ENCODE measurements at places on chromosomes 12 and 14.
A peak's percentile ranks its signal among the peaks of the same experiment; 100 is the strongest.

GRCh38 chr12:41074473-41074769 is 113.7 kb upstream of the PDZRN4 start:
- no peak for DNase-seq

DNA sequence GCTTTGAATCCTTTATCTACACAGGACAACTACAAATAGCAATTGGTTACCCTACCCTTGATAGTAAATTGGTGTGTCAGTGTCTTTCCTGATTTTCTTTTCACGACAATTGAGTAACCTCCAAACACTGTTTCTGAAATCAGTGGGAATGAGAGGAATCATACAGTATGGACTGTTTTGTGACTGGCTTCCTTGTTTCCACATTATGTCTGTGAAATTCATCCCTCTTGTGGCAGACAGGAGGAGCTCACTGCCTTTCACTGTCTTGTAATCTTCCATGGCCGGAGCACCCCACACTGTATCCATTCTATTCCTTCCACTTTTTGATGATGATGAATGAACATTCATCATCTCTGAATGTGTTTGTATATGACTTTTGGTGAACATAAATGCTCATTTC is 164.0 kb upstream of the PZP start:
- no peak for DNase-seq

DNA sequence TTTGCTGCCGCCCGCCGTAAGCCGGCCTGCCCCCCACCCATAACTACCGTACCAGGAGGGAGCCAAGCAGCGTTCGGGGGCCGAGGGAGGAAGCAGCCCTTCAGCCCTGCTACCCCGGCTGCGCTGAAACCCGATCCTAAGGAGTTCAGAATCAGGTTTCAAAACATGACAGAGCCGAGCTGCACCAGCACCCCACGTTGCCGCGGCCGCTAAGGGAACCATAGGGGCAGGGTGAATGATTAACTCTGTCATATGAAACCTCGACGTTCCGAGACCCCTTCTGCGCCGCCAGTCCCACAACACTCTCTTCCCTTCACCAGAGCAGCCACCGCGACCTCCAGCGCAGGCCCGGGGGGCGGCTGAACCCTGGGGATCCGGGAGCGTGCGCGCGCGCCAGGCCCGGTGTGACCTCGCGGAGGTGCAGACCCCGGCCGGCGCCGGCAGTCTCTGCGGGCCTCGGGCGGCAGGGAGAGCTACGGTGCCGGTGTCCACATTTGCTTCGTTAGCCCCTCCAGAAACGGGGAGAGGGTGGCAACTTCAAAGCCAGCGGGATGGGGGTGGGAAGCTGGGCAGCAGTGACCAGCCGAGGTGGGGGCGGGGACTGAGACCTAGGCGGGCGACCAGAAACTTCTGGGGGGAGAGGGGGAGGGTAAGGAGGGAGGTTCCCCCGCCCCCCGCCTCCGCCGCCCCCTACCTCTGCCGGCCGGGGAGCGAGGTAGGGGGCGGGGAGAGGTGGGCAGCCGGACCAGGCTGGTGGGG is 1.6 kb downstream of the SIX4 start:
- no peak for DNase-seq

- no peak for DNase-seq
Measured at GRCh38 chr12:119117936-119118335, 60.8 kb upstream of the HSPB8 start.

- DNase-seq, result no peak
Measured at GRCh38 chr14:44910821-44911220, 50.9 kb downstream of the KLHL28 start.

- DNase-seq, result no peak
Measured at GRCh38 chr12:111063295-111064026, 143.1 kb upstream of the MYL2 start.

DNA sequence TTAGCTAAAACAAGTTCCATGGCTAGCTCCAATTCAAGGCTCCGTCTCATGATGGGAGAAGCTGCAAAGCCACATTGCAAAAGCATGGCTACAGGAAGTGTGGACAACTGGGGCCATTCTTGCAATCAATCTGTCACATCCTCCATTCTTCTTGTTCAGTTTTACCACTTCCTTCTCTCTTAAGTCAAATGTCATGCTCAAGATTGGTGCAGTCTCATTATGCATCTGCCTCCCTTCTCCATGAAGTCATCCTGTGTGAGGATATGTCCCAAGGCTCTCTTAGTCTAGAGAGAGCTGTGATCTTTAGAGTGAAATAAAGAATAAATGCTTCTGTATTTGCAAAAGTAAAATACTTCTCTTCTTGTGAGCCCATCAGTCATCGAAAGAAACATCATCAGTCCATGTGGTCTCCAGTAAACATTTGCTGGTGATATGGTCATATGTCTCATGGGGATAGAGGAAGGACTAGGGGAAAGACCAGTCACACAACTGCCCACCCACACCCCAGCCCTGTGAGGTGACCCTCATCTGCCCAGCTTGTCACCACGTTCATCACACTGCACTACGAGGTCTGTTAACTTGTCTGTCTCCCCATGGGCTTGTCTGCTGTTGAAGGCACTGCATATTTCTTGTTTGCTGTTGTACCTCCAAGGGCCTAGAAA is 303.0 kb downstream of the NUAK1 start:
- DNase-seq, result peak; percentile 15

DNA sequence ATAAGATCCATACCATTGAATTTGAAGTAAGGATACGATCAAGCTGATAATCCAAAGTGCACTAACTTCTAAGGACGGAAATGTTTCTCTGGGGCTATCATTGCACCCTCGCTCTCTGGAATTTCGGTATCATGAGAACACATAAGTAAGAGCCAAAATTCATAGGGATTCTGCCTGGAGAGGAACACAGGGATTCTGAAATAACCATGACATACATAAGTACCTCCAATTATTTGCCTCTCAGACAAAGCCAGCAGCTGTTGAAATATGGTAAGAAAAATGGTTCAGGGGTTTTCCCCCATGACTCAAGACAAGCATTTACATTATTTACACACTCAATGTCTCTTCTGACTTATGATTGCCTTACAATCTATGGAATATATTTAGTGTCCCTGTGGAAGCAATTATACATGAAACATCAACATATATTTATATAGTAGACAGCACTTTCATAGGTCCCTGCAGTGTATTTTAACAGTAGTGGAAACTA is 1123.6 kb upstream of the SEL1L start:
- DNase-seq, result no peak

- DNase-seq, result peak; percentile 89
Measured at GRCh38 chr14:100147181-100147631, 12.2 kb downstream of the DEGS2 start.

GRCh38 chr12:123358035-123358434 is 6.6 kb downstream of the SBNO1 start:
- no peak for DNase-seq

DNA sequence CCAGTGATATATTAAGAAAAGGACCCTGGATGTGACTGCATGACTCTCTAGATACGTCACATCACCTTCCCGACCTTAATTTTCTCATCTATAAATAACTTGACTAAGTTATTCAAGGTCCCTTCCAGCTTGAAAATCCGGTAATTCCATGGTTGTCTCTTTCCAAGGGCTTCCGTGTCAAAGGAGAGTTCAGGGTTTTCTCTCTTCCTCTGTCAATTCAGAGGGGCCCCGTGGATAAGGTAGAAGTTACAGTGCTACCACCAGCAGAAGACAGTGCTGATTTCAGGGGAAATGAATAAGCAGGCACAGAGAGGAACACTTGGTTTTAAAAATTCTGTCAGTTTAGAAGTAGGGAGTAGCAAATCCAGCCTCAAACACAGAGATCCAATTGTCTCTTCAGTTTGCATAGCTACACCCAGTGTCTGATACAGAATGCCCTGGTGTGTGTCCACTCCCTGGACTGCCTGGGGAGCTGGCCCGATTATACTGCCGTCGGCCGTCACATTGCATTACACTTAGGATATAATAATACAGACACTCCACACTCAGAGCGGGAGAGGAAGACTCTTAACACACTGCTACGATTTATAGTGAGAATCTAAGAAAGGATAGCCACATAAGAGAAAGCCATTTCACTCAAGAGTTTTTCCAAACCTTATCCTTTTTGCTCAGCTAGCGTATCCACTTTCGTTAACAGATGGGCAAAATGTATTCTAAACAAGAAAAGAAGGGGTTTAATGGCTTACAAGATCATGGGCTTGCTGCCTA is 54.7 kb upstream of the GTF2A1 start:
- no peak for DNase-seq

DNA sequence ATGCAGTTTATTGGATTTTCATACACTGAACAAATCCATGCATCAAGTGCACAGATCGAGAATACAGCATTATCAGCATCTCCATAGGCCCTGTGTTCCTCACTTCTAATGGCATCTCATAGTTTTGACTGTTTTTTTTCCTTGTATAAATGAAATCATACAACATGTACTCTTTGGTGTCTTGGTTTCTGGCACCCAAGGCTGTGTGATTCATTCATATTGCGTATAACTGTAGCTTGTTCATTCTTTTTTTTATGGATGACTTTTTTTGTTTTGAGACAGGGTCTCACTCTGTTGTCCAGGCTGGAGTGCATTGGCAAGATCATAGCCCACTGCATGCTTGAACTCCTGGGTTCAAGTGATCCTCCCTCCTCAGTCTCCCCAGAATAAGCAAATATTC is 14.3 kb downstream of the RASSF8 start:
- DNase-seq, result no peak

- no peak for DNase-seq
Measured at GRCh38 chr12:45907955-45908354, 82.4 kb downstream of the SCAF11 start.

DNA sequence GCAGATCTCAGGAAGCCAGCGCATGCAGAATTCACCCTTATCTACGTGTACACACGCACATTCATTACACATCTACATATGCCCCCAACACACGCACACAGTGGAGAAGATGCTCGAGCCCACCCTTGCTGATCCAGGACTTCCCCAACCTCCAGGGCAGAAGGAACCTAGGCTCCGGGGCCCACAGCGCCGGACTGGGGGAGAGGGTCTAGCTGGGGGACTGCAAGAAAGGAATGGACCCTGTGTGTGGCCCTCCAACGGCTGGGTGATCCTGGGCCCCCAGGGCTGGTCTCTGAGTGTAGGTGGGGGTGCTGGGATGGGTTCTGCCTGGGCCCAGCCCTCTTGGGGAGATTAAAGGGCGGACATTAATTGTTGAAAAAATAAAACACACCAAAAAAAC is 128.1 kb upstream of the C14orf180 start:
- DNase-seq, result no peak

GRCh38 chr12:105573574-105573973 is 243.1 kb downstream of the C12orf75 start:
- no peak for DNase-seq

- no peak for DNase-seq
Measured at GRCh38 chr12:107328442-107329133, 235.2 kb upstream of the CRY1 start.

- no peak for DNase-seq
Measured at GRCh38 chr12:65122703-65123102, 1.6 kb upstream of the WIF1 start.

- DNase-seq, result no peak
Measured at GRCh38 chr12:65051218-65051617, 69.9 kb downstream of the WIF1 start.

GRCh38 chr12:51343201-51343600 is 3.3 kb downstream of the CELA1 start:
- no peak for DNase-seq

Data from Jurkat, Clone E6-1 (cell line).